Gastrocnemius medialis (tissue), 4 donors: ENCODE measurements at places on chromosomes 6 and 20.

GRCh38 chr20:63246490-63247288 is 7.6 kb downstream of the NKAIN4 start:
- H3K27ac ChIP-seq = no peak overlapping the region
- no peaks in the 10 kb centered on the region for H3K4me1 ChIP-seq
- no peak for DNase-seq
- H3K36me3 ChIP-seq = no peaks in the 10 kb centered on the region
- no peak overlapping the region for H3K4me3 ChIP-seq

- H3K36me3 ChIP-seq = no peaks in the 10 kb centered on the region
- DNase-seq = no peak
- H3K4me3 ChIP-seq = no peak overlapping the region
- no peak overlapping the region for H3K27ac ChIP-seq
- H3K4me1 ChIP-seq = peaks cover 33% of the 10 kb centered on the region
These were observed 5.9 kb downstream of the CD2AP start for GRCh38 chr6:47483516-47483852.

DNA sequence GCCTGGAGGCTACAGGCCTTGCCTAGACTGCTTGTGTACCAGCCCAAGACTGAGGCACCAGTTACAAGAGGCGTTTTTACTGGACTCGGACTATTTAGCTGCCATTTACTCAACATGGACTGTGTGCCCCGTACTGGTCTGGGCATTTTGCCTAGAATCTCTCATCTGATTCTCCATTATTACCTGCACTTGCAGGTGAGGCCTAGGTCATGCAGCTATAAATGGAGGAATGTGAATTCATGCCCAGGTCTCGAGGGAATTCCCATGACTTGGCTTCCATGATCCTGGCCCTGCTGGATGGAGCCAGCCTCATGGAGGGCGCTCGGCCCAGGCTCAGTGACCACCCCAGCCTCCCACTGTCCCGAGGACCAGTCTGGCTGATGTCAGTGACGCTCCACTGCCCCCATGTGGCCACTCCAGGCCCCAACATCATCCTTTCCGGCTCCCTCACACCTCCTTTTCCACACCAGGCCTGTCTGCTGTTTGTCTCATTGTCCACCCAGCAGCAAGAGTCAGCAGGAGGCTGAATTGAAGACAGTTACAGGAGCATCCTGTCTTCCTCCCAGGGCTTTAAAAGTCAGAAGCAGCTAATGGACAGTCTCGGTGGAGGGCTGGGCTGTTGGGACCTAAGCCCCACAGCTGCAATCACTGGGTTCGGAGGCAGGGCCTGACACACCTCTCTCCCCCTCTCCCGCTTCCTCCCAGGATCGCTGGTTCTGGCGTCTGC is 8.7 kb downstream of the MMP24OS start:
- H3K27me3 ChIP-seq = no peaks in the 10 kb centered on the region
- no peak for DNase-seq
- H3K36me3 ChIP-seq = no peaks in the 10 kb centered on the region
- H3K27ac ChIP-seq = no peak overlapping the region

- H3K36me3 ChIP-seq = no peaks in the 10 kb centered on the region
- H3K4me1 ChIP-seq = peaks cover 3% of the 10 kb centered on the region
- H3K4me3 ChIP-seq = no peak overlapping the region
- no peak overlapping the region for H3K27ac ChIP-seq
- DNase-seq = no peak
- H3K27me3 ChIP-seq = no peaks in the 10 kb centered on the region
These were observed 45.9 kb upstream of the SASH1 start for GRCh38 chr6:148296771-148297170.

DNA sequence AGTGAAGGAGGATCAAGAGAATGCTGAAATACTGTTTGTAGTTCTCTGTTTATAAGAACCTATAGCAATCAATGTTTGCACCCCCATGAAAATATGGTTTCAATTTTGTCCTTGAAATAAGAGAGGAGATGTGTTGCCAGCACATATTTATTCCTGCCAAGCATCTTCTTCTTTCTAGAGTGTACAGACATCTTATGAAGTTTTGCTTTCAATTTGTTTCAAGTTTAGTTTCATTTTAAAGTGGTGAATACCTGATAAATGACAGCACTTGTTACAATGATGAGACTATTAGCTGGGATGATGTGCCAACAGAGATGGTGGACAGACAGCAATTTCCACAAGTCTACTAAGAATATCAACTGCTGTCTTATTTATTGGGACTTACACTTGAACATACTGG is 39.2 kb upstream of the CENPW start:
- DNase-seq = no peak
- H3K4me3 ChIP-seq = no peak overlapping the region
- H3K27me3 ChIP-seq = no peaks in the 10 kb centered on the region

DNA sequence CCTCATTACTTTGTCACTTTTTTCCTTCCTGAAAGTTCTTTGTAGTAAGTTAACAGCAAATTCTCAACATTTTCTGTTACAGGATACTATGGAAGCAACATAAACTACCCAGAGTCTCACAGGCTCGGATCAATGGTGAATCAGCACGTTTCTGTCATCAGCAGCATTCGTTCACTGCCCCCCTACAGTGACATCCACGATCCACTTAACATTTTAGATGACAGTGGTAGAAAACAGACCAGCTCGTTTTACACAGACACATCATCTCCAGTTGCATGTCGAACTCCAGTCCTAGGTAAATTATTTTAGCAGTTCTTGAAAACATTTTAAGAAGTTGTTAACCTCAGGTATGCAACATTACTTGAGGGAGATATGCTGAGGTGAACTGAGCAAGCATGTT is 51.6 kb downstream of the RFX6 start:
- no peak for DNase-seq
- H3K36me3 ChIP-seq = no peaks in the 10 kb centered on the region
- no peaks in the 10 kb centered on the region for H3K4me1 ChIP-seq

GRCh38 chr20:20946122-20946759 is 159.9 kb downstream of the LINC00237 start:
- H3K4me3 ChIP-seq = no peak overlapping the region
- H3K4me1 ChIP-seq = no peaks in the 10 kb centered on the region
- H3K36me3 ChIP-seq = no peaks in the 10 kb centered on the region
- no peaks in the 10 kb centered on the region for H3K27me3 ChIP-seq
- no peak for DNase-seq

GRCh38 chr20:40880063-40880728 is 148.4 kb upstream of the TOP1 start:
- H3K27me3 ChIP-seq = no peaks in the 10 kb centered on the region
- no peak overlapping the region for H3K27ac ChIP-seq
- no peaks in the 10 kb centered on the region for H3K36me3 ChIP-seq
- H3K4me3 ChIP-seq = no peak overlapping the region
- DNase-seq = no peak
- H3K4me1 ChIP-seq = no peaks in the 10 kb centered on the region

GRCh38 chr6:100105138-100105537 is 111.1 kb upstream of the MCHR2 start:
- H3K4me1 ChIP-seq = no peaks in the 10 kb centered on the region
- no peaks in the 10 kb centered on the region for H3K27me3 ChIP-seq
- no peak for DNase-seq
- no peak overlapping the region for H3K27ac ChIP-seq
- H3K4me3 ChIP-seq = no peak overlapping the region

DNA sequence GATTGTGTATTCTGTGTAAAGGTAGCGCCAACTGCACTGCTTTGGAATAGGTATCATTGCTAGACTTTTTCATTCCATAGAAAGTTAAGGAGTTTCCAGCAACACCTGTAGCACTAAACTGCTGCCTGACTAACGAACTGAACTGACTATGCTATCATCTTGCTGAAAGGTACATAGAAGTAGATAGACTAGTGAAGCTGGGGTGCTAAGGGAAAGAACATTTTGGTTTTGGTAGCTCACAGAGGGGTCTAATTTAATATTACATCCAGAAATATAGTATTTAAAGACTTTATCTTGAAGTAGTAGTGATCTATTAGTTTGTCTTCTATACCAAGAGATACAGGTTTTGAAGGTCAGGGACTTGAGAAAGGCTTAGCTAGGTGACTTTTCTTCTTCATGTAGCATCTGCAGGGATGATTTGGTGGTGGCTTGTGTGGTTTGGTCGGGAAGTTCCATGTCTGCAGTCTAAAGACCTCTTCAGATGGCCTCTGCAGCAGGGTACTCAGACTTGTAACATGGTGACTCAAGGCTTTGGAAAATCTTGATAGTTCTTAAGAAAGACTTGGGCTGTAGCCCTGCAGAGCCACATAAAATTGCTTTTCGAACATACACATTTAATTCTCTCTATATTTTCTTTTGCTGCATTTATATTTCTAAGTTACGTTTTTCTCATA is 10.2 kb downstream of the SENP6 start:
- H3K27ac ChIP-seq = peak overlapping the region; percentile 74
- H3K4me1 ChIP-seq = peaks cover 44% of the 10 kb centered on the region
- DNase-seq = no peak
- H3K4me3 ChIP-seq = no peak overlapping the region
- no peaks in the 10 kb centered on the region for H3K27me3 ChIP-seq
- H3K36me3 ChIP-seq = no peaks in the 10 kb centered on the region

DNA sequence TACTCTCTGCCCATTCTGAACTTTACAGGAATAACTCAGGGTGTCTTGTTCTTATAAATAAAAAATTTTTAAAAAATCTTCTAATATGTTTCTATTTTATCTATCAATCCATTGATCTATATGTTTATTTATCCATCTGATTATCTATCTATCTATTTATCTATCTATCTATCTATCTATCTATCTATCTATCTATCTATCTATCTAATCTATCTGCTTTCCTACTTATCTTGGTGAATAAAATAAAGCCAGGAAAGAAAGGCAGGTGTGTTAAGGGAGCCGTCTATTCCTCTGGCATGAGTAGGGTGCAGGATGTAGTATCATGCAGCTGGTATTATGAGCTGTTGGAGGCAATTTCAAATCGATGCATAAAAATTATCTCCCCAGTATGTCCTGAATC is 153.0 kb downstream of the FOXA2 start:
- no peak for DNase-seq
- H3K27ac ChIP-seq = no peak overlapping the region
- no peaks in the 10 kb centered on the region for H3K36me3 ChIP-seq
- no peak overlapping the region for H3K4me3 ChIP-seq
- no peaks in the 10 kb centered on the region for H3K4me1 ChIP-seq

DNA sequence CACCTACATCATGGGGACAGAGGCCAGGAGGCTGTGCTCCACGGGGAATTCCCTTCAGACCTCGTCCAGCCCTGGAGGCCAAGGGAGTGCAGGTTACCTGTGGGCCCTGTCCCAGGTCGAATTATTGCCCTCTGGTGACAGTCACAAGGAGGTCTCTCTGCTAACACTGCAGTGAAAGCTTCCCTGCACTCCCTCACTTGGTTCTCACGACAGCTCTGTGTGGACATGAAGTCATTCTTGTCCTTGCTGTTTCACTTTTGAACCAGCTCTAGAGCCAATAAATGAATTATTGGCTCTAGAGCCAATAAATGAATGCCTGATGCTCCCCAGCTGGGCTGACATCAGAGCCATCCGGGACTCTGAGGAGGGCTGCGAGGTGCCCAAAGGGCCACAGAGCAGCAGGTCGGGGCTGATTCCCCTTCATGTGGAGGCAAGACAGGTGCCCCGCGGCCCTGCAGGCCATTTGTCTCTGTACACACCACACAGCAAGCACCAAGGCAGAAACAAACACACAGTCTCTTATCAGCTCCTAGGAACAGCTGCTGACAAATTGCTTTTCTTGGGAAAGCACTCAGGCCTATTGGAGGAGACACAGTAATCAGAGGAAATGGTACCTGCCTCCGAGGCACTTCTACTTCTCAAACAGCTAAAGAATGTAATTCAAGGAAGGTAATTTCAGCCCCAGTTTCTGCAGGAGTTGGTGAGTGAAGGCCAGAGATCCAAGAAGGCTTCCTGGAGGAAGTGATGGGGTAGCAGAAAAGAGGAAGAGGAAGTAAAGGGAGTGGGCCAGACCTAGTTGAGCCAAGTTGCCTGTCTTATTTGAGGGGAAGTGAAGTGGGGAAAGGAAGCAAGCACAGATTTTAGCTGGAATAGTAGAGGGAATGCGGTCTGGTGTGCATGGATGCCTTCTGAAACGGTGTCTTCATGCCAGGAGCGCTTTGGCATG is 27.5 kb upstream of the TBXT start:
- DNase-seq = no peak
- no peak overlapping the region for H3K4me3 ChIP-seq
- no peaks in the 10 kb centered on the region for H3K4me1 ChIP-seq
- no peaks in the 10 kb centered on the region for H3K27me3 ChIP-seq

DNA sequence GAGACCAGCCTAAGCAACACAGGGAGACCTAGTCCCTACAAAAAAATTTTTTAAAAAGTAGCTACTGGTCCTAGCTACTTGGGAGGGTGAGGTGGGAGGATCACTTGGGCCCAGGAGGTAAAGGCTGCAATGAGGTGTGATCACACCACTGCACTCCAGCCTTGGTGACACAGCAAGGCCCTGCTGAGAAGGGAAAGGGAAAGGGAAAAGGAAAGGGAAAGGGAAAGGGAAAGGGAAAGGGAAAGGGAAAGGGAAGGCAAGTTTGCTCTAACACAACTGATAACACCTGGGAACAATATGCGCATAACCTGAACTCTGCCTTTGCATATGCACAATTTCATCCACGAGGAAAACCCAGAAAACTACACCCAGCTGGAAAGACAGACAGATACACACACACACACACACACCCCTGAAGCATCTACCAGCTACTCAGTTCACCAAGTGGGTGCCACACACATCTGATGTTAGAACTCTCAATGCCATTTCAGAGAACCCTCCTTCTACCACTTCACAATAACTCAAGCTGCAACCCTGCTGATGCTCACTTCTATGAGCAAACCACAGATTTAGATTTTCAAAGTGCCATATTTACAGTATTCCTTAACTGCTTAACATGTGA is 19.1 kb downstream of the B4GALT5 start:
- no peaks in the 10 kb centered on the region for H3K36me3 ChIP-seq
- H3K27me3 ChIP-seq = no peaks in the 10 kb centered on the region
- DNase-seq = no peak

GRCh38 chr20:23061734-23062561 is 12.5 kb upstream of the THBD start:
- H3K4me3 ChIP-seq = no peak overlapping the region
- no peaks in the 10 kb centered on the region for H3K27me3 ChIP-seq
- H3K36me3 ChIP-seq = no peaks in the 10 kb centered on the region
- H3K4me1 ChIP-seq = peaks cover 30% of the 10 kb centered on the region
- peak overlapping the region; percentile 62 for H3K27ac ChIP-seq
- DNase-seq = peak; percentile 34

DNA sequence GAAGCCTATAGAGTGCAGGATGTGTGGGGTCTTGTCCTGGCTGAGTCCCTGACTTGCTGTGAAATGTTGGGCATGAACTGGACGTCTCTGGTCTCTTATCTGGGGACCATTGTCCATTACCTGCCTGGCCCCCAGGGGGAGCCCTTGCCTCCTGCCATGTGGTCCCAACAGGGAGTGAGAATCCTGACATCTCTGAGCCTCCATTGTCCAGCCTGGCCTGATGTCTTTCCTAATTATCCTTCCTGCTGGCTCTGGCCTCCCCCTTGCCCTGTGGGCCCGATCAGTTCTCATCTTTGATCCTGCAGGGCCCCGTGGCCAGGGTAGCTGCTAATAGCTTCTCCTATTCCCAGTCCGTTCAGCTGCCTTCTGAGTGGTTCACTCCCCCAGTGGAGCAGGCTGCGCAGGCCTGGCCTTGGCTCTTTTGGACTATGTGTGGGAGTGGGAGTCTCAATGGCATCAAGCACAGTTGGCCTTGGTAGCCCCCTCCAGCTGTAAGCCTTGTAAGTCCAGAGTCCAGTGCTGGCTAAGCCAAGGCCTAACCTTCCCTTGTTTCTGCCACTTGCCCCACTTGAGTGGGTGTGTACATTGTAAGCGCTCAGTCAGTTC is 77.9 kb upstream of the RALY start:
- no peaks in the 10 kb centered on the region for H3K27me3 ChIP-seq
- H3K27ac ChIP-seq = no peak overlapping the region
- peak; percentile 4 for DNase-seq
